Stimulated activated CD4-positive, alpha-beta T cell treated with anti-CD3 and anti-CD28 coated beads, Interleukin-1b, Interleukin-23, amount 100 ng/mL, for 4 hours (primary cell): ENCODE measurements at places on chromosomes 11 and 22.

- DNase-seq = no peak
Observed at GRCh38 chr11:2307501-2308331, 5.9 kb downstream of the TSPAN32 start.

GRCh38 chr22:30413745-30414524 is 11.6 kb upstream of the MTFP1 start:
- DNase-seq = no peak

DNA sequence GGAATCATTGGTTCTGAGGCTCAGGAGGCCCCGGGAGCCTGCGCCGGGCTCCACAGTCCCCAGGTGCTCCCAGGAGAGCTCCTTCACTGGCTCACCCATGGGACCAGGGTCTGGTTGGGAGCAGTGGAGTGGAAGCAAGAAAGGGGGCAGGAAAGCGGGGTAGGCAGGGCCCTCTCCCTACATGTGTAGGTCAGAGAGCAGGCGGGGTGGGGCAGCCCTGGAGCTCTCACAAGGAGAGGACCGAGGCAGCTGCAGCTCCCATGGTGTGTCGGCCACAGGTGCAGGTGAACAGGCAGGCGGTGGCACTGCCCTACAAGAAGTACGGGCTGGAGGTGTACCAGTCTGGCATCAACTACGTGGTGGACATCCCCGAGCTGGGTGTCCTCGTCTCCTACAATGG is 28.3 kb downstream of the MUC2 start:
- no peak for DNase-seq

DNA sequence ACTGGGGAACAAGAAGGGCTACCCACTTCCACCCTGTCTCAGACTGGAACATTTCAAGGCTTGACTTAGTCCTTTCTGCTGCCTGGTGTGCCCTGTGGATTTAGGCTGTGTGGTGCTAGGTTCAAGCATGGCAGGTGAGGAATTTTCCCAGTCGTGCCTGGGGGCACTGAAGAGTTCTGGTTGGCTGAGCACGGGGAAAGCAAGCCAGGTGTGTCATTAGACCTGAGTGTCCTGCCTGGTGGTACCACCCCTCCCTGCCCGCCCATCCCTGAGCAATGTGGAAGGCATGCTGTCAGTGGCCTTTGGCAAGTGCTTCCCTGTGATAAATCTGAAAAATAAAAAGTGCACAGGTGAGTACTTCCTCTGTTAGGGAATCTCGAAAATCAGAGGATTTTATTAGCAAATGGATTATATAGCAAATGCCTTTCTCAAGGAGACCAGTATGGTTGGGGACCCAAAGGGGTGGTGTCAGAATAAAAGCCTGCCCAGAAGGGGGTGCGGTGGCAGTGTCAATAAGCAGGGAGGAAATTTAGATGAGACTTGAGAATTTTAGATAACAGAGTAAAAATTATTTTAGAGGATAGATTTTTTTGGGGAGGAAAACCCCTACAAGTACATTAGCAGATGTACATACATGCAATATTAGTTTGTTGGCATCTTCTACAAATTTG is 22.8 kb downstream of the TEAD1 start:
- no peak for DNase-seq

- DNase-seq = no peak
Observed at GRCh38 chr11:119266063-119266462, 50.9 kb downstream of the MCAM start.

DNA sequence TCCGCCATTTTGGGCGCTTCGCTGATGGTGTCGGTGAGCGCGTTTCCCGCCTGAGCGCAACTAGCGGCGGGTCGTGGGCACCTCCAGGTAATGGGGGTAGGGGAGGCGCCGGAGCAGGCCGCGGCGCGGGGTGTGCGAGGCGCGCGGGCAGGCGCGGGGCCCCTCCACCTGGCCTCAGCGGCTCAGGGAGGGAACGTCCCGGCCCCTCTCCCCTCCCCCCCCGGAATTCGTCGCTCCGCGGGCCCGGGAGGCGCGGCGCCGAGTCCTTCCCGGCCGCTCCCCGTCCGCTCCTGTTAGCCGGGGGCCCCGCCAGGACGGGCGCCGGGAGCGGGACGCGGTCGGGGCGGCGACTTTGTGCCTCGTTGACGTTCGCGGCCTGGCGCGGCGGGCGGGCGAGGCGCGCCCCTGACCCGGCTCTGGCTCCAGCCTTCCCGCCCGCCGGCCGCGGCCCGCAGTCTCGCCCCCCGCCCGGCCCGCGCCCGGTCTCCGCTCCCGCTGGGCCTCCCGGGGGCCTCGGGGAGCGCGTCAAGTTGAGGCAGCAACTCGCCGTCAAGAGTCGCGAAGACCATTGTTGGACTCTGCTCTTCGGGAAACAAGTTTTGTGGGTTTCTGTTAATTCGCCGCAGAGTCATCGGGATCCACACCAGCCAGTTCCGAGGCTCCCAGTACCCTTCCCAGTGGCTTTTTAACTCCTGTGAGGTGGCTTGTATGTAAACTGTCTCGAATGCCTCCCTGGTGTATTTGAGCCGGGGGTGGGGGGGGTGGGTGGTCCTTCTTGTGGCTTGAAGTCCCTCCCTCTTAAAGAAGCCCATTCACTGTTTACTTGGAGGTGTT is at the start of gene PPP6R3:
PPP6R3 (plus strand) TSS at position 12 of the 834 bp plus-strand sequence. CDS start 76,913 bp downstream, outside the sequence.
- DNase-seq = no peak

DNA sequence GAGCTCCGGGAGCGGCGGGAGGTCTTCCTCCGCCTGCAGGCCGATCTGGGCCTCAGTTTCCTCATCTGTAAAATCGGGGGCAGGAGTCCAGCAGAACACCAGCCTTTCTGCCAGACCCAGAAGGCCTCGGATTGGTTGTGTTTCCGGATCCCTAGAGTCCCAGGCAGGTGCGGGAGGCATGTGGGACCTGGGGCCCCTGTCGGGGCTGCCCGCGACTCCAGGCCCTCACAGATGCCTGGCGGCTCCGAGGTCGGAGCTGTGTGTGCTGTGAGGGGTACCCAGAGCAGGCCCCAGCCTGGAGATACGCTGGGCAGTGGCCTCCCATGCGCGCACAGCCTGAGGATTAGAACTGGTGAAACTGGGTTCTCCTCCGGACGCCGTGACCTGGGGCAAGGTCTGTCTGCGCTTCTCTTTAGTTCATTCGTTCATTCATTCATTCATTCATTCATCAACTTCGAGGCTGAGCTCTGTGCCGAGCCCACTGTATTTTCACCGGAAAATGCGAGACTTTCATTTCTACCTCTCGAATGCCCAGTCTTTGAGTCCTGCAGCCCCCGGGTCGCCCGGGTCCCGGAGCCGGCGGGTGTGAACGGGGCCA is 24.6 kb downstream of the FLRT1 start:
- DNase-seq = no peak

- no peak for DNase-seq
Observed at GRCh38 chr11:125155767-125156166, 8.8 kb upstream of the PKNOX2 start.

- no peak for DNase-seq
Observed at GRCh38 chr11:123055191-123055901, 6.6 kb downstream of the HSPA8 start.

DNA sequence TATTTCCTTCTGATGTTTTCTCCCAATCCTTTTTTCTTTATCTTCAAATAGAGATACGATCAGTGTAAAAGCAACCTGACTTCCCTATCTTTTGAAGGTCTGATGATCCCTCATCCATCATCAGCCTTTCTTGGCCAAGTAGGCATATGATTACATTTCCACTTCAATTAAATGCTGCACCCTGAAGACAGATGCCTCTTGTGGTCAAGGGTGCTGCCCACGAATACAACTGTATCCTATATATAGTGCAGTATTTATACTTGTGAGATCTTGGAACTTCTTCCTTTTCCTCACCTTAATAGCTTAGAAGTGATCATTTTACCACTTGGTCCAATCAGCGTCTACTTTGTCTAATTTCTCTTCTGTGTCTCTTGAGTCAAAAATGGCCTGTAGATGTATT is 9.3 kb upstream of the ZNRF3 start:
- DNase-seq = no peak

DNA sequence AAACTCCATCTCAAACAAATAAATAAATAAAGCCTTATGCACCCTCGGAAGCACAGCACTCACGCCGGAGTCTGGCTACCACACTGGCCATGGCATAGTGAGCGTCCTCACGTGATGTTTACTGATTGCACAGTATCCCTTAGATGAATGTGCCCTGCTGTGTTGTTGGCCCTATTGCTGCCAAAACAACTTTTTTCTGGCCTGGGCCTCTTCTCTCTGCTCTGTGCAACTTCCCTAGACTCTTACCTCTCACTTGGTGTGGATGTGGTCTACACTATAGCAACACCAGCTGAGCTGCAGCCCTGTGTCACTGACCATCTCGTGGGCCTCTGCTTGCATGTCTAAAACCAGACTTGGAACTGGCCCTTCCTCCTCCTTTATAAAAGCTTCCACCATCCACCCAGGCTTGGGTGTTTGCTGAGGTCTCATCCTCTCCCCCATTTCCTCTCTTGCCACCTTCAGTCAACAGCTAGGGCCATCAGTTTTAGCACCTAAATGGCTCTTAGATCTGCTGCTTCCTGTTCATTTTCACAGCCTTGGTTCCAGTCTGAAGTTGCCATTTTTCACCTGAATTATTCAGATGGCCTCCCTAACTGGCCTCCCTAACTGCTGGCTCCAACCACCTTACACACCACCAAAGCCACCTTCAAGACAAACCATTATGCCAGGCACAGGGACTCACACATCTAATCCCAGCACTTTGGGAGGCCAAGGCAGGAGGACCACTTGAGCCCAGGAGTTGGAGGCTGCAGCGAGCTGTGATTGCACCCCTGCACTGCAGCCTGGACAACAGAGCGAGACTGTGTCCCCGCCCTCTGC is 9.2 kb downstream of the ZNF74 start:
- no peak for DNase-seq

- no peak for DNase-seq
Observed at GRCh38 chr22:49812838-49813237, 14.8 kb downstream of the BRD1 start.

DNA sequence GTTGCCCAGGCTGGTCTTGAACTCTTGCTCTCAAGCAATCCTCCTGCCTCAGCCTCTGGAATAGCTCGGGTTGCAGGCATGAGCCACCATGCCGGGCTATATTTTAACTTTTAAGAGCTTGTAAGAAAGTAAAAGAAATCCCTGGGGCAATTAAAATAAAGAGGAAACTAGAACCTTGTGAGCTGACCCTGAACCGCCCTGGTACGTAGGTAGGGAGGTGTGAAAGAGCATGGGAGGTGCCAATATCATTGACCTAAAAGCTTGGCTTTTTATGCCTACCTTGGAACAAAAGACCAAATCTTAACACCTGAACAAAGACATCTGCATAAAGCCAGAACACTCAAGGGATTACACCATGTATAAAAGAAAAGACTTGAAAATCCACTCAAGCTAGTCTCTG is 595.1 kb downstream of the SOX6 start:
- no peak for DNase-seq

GRCh38 chr11:3802011-3802790 is 4.8 kb upstream of the NUP98 start:
- no peak for DNase-seq

GRCh38 chr11:129312730-129313503 is 62.7 kb upstream of the BARX2 start:
- no peak for DNase-seq

DNA sequence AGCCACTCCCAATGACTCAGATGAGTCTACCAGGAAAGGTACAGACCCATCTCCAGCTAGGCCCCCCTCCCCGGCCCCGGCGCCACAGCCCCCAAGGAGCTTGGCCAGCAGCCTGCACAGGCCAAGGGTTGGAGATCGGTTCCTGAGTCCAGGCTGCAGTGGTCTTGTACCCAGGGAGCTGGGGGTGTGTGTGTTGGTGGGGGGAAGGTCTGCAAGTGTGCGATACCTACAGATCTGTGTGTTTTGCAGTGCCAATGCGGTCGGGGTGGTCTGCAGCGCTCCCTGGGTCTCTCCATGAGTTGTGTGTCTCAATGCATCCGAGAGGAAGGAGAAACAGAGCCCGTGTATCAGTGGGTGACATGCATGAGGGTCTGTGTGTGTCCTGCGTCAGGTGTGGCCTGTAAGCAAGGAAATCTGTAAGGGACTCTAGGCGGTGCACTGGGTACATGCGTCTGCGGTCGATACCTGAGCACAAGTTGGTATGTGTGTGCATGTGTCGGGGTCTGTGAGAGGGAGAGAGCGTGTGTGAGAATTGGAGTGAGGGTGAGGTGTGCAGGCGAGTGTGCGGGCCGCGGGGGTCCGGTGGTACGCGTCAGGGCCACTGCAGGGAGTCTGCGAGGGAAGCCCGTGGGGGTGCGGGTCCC is 645 bp downstream of the CDC42BPG start:
- no peak for DNase-seq

- no peak for DNase-seq
Observed at GRCh38 chr11:2890466-2891294, 5.1 kb upstream of the CDKN1C start.

GRCh38 chr11:71947498-71947897 is 18.7 kb downstream of the RNF121 start:
- no peak for DNase-seq

DNA sequence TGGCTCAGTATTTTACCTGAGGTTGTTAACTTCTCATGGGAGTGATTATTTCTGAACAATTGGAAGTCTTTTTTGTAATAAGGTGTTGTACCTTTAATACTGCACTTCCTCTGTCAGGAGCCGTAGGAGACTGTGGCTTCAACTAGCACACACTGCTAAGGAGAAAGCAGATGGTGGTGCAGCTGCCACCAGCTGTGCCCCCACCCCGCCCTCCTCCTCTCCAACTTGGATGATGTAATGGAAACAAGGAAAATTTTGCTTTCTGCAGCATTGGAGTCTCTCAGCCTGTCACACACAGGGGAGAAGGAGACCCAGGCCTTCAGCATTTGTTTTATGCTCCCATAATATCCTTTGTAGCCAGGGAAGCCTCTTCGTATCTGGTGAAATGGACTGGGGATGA is 91.2 kb downstream of the TEAD1 start:
- no peak for DNase-seq

GRCh38 chr11:71349627-71350026 is 97.2 kb upstream of the SHANK2 start:
- DNase-seq = no peak

DNA sequence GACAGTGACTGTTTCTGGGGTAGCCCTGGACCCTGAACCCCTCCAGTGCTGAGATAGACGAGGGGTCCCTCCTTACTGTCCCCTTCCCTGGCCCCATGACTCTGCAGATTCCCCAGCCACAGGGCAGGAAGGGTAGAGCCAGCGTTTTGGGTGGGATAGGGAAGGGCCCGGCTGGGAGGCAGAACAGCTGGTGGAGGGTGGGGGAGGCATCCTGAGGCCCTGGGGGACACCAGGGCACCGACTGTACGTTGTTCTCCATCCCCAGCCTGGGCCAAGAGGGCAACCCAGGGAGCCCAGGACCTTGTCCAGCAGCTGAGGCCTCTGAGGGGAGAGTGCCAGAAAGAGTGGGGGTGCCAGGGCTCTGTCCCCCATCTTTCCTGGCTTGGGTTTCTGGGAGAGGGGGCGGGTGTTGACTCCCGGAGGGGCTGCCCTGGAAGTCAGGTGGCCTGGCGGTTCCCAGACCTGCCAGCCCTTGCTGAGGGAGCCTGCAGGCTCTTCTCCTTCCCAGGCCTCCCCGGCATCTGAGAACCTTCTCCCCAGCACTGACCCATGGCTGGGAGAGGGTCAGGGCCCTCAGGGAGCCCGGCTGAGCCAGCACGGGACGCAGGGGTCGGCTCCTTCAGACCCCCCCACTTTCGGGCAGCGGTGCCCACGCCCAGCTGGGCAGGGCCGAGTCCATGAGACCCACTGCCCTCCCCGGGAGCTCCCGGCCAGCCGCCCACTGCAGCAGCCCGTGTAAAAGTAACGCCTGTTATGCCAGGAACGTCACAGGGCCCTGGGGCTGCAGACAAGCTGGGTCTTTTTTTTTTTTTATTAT is 30.3 kb downstream of the IGF2 start:
- no peak for DNase-seq
